ENCODE measurements at places on chromosomes 1 and 21.
A peak's percentile ranks its signal among the peaks of the same experiment; 100 is the strongest.

DNA sequence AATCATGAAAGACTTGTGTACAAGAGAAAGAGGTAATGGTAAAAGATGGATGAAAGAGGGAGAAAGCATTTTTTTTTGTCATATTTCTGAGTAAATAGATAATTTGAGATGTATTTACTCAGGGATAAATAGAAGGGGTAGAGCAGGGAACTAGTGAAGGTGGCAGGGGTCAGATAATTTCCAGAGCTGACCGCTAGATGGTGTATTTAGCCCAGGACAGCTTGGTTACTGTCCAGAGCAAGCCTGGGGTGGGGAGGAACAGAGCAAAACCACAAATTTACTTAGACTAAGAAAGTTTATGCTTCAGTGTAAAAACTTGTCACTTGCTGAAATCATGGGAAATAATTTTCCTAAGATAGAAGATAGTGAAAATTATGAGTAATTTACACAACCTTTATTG, 91.5 kb downstream of the XCL2 start:
- DNase-seq = no peak

GRCh38 chr1:22502202-22502601, 50.6 kb downstream of the ZBTB40 start:
- no peak for DNase-seq

GRCh38 chr1:15617173-15618076, at the start of gene DDI2:
Gene DDI2, plus strand, starts transcription at chr1:15617458. Its CDS starts 213 bp downstream, at chr1:15617671.
- DNase-seq = peak; percentile 78

GRCh38 chr1:116988908-116989307, 12.7 kb upstream of the CD101 start:
- peak; percentile 34 for DNase-seq

DNA sequence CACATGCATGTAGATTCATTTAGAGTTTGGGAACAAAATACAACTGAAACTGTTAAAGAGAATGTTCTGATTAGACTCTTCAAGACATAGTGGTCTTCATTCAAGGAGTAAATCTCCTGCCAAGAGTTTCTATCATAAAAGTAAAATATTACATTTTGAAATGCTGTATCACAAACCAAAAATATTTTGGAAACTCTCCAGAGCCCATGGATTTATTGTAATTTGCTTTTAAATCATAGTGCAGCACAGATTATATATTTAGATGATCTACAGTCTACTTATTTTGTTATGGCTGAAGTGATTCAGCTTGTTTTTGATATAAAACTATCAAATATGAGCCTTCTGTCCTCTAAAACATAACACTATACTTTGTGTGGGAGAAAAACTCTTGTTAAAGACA, 105.3 kb downstream of the DISP1 start:
- no peak for DNase-seq

DNA sequence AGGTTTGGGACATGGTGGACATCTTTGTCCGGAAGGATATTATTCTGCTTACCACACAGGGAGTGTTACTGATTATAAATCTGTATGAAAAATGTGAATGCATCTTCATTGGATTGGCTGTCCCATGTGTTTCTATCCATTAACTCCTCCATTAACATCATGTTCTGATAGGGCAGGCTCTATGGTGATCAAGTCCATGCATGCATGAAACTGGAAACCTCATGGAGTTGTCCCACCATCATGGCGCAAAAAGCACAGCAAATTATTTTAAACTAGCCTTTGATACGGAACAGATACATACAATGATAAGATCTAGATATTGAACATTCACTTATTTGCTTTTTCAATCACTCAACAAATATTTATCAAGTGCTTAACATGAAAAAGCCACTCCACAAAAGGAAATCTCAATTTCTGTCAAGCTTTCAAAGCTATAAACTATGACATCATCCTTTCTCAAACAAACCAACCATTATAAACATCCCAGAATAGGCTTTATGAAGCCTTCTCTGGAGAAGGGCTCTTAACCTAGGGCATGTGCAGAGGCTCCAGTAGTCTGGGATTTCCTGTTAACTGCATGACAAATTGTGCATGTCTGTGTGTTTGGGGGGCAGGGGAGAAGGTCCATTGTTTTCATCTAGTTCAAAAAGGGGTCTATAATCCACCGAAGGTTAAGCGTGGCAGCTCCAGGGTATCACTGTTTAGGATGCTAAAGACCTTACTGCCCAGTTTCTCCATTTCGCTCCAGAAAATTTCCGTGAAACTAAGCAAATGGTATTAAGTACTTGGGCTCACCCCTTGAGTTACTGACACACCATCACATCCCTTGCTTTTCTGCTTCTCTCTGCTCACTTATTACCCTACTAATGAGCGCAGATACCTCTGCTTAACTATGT, 46.1 kb downstream of the ADAMTS1 start:
- DNase-seq = peak; percentile 36

- no peak for DNase-seq
These were observed 41.0 kb upstream of the GREM2 start for GRCh38 chr1:240652961-240653409.

GRCh38 chr1:177275736-177276135, 105.0 kb downstream of the BRINP2 start:
- no peak for DNase-seq

DNA sequence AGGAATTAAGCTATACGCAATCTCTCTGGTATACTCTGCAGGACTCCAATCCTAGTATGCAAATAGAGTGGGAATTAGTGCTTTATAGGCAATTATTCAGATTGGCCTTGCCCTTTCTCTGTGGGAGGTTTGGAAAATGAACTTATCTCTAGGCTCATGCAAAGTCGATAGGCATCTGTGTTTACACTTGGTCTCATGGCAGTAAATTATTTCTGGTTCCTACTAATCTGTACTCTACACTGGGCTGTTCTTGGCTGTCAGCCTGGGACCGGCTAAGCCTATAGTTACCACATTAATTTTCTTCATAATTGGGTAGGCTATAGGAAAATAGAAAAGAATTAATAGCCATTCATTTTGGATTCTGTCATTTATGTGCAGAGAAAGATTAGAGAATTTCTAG, 544.6 kb downstream of the AMY1C start:
- DNase-seq = peak; percentile 65

GRCh38 chr21:34526618-34527290, 14.7 kb upstream of the KCNE1 start:
- no peak for DNase-seq

DNA sequence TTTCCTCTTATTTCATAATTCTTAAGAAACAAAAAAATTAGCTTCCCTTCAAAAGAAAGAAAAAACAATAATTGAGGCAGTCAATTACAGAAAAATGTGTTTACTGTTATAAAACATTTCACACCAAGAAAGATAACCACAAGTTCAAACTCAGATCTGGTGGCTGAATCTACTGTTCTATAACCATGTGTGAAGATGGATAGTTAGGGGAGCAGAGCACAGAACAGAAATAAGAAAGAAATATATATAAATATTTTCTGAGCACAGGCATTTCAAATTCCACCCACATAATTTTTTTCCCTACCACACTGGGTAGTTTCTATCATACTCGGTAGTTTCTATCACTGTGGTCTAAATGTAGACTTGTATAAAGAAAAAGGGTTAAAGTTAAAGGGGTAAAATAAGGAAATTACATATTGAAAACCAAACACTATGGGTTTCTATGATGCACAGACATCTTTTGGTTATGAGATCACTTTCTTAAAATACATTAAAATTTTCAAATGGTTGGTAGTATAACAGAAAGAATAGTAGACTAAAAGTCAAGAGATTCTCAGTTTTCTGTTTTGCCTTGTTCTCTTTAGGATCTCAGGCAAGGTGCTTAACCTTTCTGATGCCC, 10.8 kb downstream of the LYST start:
- DNase-seq = no peak

- DNase-seq = no peak
These were observed 9.4 kb downstream of the HSPG2 start for GRCh38 chr1:21927533-21928237.

DNA sequence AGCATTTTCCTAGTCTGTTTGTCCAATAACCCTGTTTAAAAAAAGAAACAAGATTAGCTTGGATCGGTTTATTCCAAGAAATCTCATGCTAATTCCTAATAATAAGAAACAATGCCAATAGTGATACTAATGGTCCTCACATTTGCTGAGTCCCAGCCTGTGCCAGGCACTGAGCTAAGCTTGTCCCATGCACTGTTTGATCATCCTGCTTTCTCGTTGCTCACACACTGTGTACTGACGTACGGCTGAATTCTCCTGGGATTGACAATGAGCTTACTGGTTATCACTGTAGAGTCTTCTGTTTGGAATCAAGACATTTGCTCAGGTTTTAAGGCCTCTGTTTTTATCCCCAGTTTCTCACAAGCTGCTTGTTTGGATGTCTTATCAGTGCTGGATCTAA, 71.1 kb downstream of the CACNA1E start:
- DNase-seq = no peak

DNA sequence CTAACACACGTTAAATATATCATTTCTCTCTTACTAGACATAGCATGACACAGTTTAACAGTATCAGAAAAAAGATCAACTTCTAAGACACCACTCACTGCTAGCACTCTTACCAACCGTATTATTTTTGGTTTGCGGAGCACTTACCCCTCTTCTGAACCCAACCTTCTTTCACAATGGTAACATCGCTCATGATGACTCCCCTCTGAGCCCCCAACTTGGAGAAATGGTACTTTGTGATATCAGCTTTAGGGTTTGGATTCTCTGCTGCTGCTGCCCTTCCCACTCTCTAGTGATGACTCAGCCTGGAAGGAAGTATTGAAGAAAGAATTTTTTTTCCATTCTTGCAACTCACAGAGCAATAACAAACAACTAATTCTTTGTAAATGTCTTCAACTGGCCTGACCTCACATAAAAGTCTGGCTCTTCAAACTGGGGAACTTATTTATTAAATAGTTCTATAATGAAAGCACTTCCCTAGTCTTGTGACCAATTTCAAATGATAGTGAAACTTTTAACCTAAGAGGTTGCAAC, 7.0 kb downstream of the AKT3 start:
- DNase-seq = no peak

- DNase-seq = no peak
These were observed 44.1 kb downstream of the RCSD1 start for GRCh38 chr1:167674156-167674555.

- no peak for DNase-seq
These were observed 27.7 kb upstream of the SDE2 start for GRCh38 chr1:226026833-226027232.

DNA sequence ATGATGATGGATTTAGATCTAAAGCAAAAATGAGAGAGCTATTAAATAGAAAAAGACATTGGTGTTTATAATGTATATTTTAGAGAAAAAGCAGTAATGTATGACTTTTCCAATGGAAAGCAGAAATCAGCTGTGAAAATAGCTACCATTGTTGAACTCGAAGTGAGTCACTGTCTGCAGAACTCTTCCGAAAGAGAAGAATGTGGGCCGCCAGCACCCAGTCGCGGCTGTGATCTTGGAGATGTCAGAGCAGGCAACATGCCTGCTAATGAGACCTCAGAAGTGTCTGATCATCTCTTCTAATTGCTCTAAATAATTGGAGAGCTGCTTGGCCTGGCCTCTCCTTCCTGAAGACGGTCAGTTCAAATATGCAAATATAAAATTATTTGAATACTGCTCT, 333.6 kb upstream of the RUNX1 start:
- DNase-seq = no peak

DNA sequence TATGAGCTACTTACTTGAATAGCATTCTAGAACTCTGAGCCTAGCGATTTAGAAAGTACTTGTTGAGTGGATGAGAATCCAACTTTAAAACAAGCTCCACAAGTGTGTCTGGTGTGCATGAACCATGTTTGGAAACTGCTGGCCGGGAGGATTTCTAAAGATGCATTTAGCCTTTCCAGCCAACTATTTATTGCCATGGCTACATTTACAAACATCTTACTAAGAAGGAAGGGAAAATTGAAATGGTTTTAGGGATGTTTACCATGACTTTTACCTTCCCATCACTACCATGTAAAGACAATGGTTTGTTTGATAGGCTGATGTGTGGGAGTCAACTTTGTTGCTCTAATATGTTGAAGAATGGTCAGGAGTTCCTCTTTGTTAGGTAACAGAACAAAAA, 37.7 kb upstream of the ARHGAP29 start:
- DNase-seq = no peak

- no peak for DNase-seq
These were observed 312.5 kb downstream of the KCNT2 start for GRCh38 chr1:196295766-196296165.

DNA sequence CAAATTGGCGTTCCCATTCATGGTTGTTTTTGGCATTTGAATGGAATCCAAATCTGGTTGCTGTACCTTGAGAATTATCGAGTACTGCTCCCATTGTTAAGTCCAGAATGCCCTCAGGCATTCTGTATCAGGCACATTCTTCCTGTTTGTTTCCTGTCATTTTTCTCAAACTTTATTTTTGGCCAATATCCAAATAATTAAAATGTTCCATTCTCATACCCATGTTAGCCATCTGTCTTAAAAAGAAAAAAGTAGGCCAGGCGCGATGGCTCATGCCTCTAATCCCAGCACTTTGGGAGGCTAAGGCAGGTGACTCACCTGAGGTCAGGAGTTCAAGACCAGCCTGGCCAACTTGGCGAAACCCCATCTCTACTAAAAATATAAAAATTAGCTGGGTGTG, 29.3 kb upstream of the SHISA4 start:
- no peak for DNase-seq

- no peak for DNase-seq
These were observed 130.5 kb downstream of the ETS2 start for GRCh38 chr21:38936240-38936639.

DNA sequence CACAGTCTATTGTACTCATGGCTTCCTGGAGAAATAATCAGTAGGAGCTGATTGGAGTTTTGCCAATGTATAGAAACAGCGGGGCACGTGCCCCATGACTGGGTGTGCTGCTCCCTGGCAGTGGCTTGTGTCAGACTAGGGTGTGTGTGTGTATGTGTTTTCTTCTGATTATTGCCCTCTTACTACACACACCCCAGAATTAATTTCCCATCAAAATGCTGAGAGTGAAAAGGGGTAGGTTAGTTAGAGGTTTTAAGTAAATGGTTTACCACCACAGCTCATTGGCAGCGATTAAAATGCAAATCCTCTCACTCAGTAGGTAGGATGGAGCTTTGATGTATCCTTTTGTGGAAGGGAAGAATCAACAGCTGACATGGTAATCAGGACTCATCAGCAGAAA, 29.9 kb downstream of the HHAT start:
- DNase-seq = no peak

DNA sequence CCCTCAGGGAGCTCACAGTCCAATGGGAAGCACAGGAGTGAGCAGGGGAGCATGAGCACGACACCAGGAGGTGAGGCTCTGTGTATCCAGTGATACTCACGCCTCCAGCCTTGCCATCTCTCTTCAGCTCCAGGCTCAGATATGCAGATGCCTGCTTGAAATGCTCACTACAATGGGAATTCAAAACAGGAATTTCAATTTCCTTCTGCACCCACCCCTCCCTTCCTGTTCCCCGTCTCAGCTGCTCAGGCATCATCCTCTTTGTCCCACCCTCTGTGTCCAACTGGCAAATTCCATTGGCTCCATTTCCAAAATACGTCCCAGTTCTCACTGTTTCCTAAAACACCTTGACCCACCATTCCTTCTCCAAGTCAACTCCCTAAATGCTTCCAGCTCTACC, 58.9 kb downstream of the FBXO2 start:
- DNase-seq = no peak

DNA sequence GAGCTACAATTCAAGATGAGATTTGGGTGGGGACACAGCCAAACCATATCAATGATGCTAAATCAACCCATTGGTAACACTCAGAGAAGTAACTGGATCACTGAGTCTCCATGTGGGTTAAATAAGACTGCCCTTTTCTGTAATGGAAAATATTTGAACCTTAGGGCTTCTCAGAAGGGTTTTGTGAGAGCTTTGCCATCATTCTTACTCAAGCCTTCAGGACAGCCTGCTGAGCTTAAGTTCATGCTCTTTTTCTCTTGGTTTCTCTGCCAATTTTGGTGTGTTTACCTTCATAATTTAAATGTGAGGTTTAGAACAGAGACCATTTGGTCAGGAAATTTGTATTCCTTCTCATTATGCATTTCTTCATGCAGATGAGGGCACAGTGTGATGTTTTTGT, 74.7 kb downstream of the DISC1 start:
- no peak for DNase-seq
